ENCODE measurements at places on chromosomes 12 and 14.

GRCh38 chr12:83958997-83959396 is 953.6 kb downstream of the SLC6A15 start:
- DNase-seq, result no peak

DNA sequence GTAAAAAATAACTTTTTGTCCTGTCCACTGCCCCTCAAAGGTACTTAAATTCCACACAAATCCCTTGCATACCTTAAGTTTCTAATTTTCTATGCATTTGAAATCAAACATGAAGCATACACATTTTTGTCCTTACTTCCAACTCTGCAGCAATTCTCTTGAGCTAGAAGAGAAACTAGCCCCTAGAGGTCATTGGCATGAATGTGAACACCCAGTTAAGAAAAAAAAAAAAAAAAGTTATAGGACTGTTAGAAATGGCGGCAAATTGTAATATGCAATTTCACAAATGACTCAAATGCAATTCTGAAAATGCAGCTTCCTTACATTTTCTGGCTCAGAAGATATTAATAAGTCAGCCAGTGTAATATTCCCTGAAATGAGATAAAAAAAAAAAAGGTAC is 4.6 kb upstream of the ESR2 start:
- DNase-seq, result no peak

- no peak for DNase-seq
Measured at GRCh38 chr12:18998343-18999261, 130.9 kb upstream of the PLEKHA5 start.

- no peak for DNase-seq
Measured at GRCh38 chr14:62943202-62943601, 102.1 kb downstream of the KCNH5 start.

- no peak for DNase-seq
Measured at GRCh38 chr12:112852810-112853209, 54.0 kb upstream of the OAS1 start.

GRCh38 chr14:52609445-52610044 is 56.9 kb downstream of the GPR137C start:
- DNase-seq, result no peak

GRCh38 chr12:17159506-17160300 is 553.7 kb upstream of the LMO3 start:
- DNase-seq, result no peak

GRCh38 chr14:67186789-67187584 is 2.3 kb upstream of the GARIN2 start:
- DNase-seq, result no peak

DNA sequence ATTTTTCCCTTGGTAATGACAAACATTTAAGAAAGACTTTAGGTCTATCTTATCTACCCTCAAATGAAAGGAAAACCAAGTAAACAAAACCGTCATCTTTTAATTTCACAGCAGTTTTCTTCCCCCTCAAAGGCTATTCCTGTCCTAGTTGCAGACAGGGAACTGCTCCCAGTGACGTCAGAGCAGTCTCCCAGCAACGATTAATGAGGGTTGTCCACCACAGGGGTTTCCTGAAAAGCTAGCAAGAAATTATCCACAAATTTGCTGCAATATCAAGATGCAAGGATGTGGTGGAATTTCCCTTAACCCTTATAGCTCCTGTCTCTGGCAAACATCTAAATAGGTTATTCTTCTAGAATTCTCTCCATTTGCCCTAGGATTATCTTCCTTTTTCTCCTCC is 89.1 kb upstream of the STAC3 start:
- DNase-seq, result no peak

GRCh38 chr12:47891356-47891755 is 13.4 kb downstream of the VDR start:
- no peak for DNase-seq

- DNase-seq, result no peak
Measured at GRCh38 chr14:104477666-104478380, 101.7 kb upstream of the C14orf180 start.

DNA sequence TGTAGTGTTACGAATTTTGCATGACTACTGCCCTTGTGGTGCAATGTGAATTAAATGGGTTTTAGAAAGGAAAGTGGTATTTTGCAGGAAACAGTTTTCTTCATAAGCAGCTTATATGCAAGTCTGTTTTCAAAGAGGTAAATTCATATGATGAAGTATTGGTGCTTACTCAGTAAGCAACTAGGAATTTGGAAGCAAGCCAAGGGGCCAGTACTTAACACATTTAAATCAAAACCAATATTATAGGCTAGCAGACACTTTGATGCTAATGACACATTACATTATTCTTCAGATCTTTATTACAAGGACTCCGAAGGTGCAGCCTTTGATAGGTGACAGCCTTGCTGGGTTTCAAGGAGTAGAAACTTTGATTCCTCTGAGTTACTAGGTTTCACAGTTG is 23.1 kb downstream of the MGAT4C start:
- no peak for DNase-seq

GRCh38 chr14:75831455-75831854 is 150.3 kb downstream of the TGFB3 start:
- no peak for DNase-seq

DNA sequence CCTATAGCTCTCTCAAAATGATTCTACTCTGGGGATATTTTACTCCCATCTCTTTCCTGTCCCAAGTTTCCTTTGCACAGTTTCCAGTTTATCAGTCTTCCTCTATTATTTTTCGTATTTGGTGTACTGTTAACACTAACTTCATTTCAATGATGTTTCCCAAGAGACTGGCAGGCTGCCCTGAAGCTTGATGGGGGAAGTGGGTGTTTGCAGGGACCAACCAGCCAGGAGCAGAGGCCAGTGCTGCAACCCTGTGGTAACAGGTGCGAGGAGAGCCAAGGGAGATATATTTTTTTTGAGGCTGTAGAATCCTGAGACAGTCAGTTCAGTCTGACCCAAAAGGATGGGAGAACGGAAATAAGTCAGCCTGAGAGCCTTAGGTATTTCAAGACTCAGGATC is 11.8 kb upstream of the CEBPE start:
- DNase-seq, result no peak

DNA sequence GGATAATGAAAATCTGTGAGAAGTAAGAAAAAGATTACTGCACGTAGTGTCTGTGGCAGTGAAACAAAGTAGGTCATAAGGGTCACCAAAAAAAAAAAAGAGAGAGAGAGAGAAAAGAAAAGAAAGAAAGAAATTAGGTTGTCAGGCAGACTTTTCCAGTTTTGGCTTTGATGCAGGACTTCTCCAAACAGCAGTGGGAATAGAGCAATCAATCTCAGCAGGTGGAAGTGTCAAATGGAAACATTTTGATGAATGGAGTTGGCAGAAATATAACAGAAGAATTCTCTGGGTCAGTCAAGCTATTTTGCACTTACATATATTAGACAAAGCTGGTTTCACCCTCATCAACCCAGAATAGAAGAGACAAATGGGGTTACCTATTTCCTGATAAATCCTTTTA is 745.8 kb downstream of the SLC6A15 start:
- DNase-seq, result no peak
